ENCODE measurements at places on chromosomes 7 and 10.

DNA sequence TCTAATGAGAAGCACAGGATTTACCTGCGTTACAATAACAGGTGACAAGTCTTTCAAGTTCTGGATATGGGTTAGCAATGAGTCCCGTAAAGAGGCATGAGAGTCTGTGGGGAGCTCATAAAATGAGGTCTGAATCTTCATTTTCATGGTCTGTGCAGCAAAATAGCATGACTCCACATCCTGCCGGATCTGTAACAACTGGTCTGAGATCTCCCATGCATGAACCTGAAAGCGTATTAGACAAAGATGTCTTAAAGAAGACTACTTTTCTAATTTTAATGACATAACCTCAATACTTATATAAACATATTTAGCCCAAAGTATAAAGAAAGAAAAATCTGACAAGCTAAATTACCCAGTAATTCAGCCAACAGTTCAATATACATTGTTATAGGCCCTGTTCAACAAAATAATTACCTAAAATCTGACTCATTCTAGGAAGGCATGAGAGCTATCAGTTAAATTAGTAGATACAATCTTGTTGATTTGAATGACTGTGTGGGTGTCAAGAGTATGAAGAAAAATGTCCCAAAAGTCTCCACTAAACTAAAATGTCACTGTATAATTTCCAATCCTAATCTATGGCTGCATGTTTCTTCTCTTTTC, 36.9 kb downstream of the TNPO3 start:
- DNase-seq, result no peak

DNA sequence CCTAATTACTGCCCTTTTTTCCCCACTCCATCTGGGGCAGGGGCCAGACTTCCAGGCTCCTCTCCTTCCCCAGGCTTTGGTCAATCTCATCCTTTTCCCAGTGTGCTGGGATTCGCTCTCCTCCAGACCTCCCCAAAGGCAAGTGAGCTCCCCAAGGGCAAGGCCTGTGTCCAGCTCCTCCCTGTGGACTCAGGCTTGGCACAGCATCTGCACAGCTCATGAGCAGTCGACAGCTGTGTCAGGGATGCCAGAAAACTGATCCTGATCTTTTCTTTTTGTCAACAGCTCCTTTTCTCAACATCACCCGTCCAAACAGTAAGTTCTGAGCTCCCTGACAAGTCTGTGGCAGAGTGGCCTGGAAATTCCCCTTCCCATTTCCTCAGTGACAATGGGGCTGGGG, 67.1 kb downstream of the C10orf120 start:
- DNase-seq, result no peak

DNA sequence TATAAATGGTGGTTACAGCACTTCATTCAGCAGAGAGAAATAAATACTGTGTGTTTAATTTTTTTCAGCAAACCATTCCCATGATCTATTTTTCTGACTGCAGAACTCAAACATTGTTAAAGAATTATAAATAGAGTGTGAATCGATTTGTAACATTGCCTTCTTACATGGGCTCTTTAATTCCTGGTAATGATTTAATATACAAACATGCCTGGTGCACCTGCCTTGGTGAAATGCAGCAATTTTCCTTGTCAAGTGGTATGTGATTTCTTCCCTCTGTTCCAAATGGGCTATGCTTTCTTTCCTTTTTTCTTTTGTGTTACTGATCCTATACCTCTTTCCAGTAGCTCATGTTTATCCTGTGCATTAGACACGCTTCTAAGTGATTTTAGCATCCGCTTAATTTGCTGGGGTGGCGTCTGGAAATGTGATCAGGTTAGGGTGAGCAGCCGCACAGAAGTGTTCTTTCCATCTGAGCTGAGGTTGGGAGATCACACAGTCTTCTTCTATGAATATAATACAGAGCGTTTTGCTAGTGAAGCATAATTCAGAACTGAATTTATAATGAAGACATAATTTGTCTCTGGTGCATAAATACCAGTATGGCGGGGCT, 94.3 kb upstream of the ITGB1 start:
- no peak for DNase-seq

DNA sequence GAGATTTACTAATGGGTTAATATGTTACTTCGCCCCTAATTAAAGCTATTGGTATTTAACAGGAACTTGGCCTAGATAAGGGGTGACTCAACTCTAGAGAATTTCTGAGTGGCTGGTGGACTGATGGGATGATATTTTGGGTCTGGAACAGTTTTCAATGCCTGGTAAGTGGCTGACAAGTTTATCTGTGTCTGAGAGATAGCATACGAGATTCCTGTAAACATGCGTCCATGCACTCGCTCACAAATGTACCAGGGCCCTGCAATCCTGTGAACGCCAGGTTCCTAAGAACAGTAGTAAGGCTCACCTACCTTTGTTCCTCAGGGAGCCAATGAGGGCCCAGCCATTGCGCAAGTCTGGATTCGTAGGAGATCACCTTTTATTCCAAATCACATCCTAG, 683.8 kb upstream of the ANKRD30A start:
- no peak for DNase-seq

DNA sequence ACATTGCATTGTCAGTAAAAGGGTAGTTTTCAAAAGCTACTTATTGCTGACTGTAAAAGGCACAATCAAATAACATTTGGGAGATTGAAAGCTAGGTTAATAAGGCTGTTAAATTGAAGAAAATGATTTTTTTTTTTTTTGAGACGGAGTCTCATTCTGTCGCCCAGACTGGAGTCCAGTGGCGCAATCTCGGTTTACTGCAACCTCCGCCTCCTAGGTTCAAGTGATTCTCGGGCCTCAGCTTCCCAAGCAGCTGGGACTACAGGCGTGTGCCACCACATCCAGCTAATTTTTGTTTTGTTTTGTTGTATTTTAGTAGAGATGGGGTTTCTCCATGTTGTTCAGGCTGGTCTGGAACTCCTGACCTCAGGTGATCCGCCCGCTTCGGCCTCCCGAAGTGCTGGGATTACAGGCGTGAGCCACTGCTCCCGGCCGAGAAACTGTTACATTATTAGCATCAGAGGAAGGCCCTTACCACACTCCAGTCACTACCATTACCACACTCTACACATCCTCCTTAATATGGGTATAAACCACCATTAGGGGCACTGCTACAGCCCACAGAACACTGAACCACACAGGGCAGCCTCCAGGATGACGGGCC, 1.0 kb downstream of the CYP51A1 start:
- DNase-seq, result no peak

- DNase-seq, result no peak
These were observed 166.3 kb downstream of the ADRA2A start for GRCh38 chr10:111243126-111243525.

DNA sequence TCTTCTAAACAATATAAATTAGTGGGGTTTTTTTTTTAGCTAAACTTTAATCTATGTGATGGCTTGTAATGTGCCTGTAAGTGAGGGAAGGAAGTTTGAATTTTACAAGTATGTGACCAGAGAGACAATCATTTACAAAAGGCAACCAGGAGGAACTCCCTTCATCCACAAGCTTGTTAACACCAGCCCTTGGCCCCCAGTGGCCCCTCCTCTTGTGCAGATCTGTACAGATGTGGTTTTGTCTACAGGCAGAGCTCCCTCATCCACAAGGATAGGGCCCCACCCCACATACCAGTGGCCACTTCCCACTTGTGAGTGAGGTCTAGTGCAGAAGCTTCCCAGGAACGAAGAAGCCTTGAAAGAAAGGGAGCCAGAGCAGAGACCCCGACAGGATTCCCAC, 234.1 kb upstream of the KMT2E start:
- no peak for DNase-seq

DNA sequence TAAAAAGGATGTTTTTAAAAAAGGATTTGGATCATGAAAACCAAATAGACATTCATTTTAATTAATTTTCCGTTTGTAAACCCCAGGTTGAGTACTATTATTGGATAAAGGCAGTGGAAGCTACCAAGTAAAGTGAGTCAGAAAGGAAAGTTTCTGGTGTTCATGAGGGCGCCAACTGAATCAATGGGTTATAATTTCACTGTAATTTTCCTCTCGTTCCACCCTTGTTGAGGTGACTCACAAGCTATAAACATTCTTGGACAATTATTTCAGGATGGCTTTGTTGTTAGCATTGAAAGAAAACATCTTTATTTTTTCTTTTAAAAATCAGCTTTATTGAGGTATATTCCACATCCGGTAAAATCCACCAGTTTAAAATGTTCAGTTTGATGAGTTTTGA, 5.1 kb upstream of the FAM133B start:
- peak; percentile 74 for DNase-seq

Data from GM04503 (cell line).